ENCODE measurements at places on chromosomes 3 and 15.

- no peak for DNase-seq
These were observed 120.0 kb downstream of the ATG7 start for GRCh38 chr3:11392014-11392859.

DNA sequence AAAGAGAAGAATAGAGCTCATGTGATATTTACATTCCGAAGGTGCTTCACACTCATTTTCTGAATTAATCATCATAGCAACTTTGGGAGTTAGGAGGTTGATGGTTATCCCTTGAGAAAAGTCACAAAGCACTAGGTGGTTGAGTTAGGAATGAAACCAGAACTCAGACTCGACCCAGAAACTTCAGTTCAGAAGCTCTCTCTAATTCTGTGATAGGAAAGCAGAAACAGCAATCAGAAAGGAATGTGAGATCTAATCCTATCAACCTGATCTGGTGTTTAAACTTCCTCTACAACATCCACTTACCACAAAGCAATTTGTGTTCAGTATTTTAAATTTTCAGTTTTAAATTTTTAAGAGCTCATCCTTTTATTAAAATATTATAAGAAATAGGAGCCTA is 211.2 kb downstream of the CNTN3 start:
- no peak for DNase-seq

DNA sequence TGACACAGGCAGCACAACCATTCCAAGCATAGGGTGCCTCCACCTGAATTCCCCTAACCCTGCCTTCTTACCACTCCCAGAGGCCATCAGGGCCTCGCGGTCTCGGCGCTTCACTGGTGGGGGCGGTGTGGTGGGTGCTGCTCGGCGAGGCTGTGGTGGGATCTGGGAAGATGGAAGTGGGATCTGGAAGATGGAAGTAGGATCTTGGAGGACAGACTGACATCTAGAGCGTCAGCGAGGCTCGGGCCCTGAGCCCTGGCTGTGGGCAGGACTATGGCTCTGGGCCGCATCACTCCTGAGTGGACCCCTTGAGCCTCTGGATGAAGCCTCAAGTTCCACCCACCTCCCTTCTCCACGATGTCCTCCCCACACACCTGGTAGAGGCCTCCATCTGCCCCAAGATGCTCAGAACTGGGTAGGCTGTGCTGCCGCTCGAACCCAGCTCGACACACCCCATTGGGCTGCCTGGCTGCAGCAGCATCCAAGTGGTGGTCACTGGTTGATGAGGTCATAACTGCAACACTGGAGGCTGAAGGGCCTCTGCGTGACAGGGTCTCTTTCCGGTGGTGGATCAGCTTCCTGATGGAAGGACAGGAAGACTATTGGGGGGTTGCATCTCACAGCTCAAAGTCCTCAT is 3.6 kb downstream of the NCKIPSD start:
- no peak for DNase-seq

- DNase-seq, result no peak
These were observed 2.9 kb downstream of the ADPRH start for GRCh38 chr3:119582178-119582577.

DNA sequence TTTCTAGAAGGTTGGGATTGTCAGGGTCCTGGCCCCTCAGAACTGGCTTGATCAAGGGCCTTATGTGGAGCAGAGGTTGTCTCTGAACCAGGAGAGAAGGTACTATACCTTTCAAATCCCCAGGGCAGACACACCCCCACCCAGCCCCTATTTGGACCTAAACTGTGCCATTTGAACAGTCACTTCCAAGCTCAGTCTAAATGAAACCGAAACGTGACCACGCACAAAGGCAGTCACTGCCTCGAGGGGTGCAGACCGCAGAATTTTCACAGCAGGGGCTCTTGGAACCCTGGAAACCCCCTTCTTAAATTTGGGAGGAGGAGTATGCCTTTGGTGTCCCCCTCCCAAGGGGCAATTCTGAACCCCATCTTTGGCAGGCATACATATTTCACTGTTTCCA is 53.7 kb downstream of the GRIP2 start:
- no peak for DNase-seq

- DNase-seq, result peak; percentile 41
These were observed 77.1 kb downstream of the WDR76 start for GRCh38 chr15:43903864-43904290.

DNA sequence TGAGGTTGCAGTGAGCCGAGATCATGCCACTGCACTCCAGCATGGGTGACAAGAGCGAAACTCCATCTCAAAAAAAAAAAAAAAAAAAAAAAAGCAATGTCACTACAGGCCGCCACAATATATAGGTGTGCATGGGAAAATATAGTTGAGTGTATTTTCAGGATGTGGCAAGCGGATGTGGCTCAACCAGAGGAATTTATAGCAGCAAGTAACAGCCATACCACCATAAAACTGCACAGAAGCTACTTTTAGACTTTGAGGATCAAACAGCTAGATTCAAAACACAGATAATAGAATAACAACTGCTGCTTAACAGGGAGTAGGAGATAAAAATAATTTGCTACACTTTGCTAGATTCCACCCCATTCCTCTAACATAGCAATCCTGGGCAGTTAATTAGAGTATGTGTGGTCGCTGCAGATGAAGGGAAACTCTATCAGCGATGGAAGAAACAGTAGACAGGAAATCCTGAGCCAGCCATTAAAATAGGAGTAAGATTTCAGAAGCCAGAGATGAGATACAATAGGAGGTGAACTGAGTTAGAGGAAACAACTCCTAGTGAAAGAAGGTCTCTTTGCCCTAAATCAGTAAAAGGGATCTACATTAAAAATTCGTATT is 318.7 kb upstream of the STT3B start:
- DNase-seq, result no peak
